ENCODE measurements at places on chromosomes 2 and 18.

DNA sequence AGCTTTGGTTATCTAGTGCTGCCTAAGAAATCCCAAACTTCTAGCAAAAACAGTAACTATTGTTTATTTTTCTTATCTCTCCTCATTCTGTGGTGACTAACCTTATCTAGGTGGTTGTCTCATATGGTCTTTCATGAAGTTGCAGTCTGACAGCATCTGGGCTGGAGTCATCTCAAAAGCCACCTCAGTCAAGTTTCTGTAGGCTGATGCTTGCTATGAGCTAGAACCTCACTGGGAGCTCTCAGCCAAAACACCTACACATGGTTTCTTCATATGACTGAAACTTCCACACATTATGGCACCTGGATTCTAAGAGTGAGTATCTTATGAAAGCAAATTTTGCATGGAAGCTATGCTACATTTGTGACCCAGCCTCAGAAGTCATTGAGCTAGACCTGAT is 596.4 kb upstream of the VRK2 start:
- DNase-seq, result no peak

DNA sequence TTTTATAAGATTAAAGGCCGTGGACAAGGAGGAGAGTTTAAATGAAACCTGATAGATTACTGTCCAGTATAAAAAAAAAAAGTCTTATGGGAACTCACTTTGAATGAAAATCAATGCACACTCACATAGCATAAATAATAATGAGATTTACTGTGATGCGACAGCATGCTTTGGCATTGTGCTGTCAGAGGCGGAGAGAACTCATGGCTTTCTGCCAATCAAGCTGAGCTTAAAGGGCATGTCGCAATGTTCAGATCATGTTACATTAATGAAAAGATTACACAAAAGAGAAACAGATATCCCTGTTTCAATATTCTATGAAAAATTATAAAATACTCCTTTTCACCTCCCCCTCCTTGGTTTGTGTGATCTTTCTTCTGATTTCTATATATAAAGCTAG is 310.8 kb downstream of the ERBB4 start:
- DNase-seq, result peak; percentile 87

DNA sequence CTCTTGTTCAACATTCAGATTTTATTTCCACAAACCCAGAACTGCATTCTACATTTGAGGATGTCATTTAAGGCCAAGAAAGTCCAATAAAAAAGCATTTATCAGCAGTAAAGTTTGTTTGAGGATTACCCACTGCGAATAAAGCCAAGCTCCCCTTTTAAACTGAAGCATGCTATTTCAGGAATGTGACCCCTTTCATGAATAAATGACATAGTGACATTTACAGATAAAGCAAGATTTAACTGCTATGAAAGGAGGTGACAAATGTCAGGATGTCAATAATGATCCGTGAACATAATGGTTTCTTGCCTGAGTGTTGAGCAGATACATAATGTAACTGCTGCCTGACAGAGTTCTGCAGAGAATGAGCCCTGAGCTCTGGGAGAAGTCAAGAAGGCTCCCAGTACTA is 146.3 kb downstream of the TDRD15 start:
- no peak for DNase-seq

GRCh38 chr2:74206180-74206688 is 7.8 kb downstream of the MTHFD2 start:
- DNase-seq, result peak; percentile 85

- peak; percentile 13 for DNase-seq
Measured at GRCh38 chr2:85215448-85216401, 82.5 kb downstream of the TCF7L1 start.

GRCh38 chr2:36773947-36774346 is 77.4 kb downstream of the VIT start:
- no peak for DNase-seq

DNA sequence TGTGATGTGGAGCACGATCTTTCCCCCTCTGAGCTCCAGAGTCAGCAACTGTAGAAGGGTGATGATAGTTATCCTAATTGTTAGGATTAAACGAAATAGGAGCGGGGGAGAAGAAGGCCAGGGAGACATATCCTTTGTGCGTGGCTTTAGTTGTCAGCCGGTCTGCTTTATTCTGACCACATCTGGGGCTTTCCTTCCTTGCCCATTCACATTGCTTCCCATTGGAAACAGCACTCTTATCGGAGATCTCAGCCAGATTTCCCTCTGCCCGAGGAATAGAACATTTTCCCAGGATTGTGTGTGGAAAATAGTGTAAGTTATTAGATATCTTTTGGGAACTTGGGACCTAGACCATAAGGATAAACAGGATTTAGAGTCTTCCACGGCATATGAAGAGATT is 1.5 kb downstream of the RALB start:
- DNase-seq, result no peak

Data from renal cortical epithelial cell (primary cell).